A673 (cell line): ENCODE measurements at places on chromosomes 4 and X. TPM values are rescaled to one million over a fixed set of nuclear protein-coding genes. Genes with fewer than 3 reads are reported as not detected.
A peak's percentile ranks its signal among the peaks of the same experiment; 100 is the strongest.

DNA sequence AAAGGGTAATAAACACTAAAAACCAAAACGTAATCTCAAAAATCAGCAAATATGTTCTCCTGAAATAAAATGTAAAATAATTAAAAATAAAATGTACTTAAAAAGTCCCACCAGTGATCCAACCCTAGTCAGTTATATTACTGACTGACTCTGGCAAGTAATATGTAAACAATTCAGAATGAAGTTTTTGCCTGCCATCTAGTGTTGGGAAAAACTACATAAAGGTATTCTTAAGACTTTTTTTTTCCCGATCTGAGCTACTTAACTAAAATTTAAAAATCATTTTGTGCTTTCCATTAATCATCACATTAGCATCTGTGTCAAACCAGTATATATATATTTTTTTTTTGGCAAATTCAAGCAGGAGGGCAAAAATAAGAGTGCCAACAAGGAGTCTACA lies 24.0 kb downstream of the RCHY1 start:
- DNase-seq: no peak

DNA sequence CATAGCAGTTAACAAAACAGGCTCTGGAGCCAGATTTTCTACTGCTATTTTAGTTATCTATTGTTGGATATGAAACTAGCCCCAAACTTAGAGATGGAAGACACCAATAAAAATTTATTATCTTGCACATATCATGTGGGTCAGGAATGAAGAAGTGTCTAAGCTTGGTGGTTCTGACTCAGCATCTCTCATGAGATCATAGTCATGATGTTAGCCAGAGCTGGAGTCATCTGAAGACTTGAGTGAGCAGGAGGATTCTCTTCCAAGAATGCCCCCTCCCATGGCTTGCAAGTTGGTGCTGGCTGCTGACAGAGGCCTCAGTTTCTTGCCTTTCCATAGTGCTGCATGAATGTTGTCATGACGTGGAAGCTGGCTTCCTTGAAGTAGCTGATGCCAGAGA lies 68.2 kb upstream of the TAPT1 start:
- no peak for DNase-seq

GRCh38 chr4:78622253-78622979 lies 70.8 kb downstream of the ANXA3 start:
- DNase-seq: no peak

NDNF gene
- total RNA-seq: 10.6 and 12.1 TPM in 2 replicates

DNA sequence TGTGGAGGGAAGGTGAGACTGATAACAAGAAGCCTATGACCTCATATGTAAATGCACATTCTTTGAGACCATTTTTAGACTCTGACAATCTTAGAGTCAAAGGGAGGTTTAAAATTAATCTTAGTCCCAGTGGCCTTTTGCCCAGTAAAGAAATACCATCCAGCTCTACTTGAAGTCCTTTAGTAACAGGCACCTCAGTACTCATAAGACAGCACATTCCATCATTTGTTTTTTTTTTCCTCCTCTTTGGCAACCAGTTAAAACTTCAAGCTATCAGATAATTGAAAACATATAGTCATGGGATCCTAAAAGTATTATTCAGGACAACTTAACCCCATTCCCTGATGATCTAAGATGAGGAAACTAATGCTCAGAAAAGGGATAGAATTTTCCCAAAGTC lies 4.6 kb downstream of the EDA2R start:
- DNase-seq: no peak

- no peak for DNase-seq
These were observed 21.3 kb downstream of the DCTD start for GRCh38 chr4:182895791-182896292.

- DNase-seq: peak; percentile 30
These were observed 80.1 kb upstream of the STIM2 start for GRCh38 chr4:26780539-26780938.

DNA sequence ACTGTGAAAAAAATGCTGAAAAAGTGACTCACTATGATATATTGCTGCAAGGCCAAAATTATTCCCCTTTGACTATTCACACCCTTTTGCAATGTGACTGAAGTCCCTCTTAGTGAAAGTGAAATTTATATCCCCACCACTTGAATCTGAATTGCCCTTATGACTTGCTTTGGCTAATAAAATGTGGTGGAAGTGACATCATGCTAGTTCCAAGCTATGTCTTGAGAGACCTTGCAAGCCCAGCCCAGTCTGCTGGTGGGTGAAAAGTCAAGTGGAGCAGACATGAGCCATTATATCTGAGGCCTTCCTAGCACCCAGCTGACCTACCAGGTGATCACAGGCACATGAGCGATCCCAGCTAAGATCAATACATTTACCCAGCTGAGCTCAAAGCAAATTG lies 94.7 kb downstream of the LINC00632 start:
- DNase-seq: no peak

CHRNA9 gene
- total RNA-seq: 0.35 and 1.5 TPM in 2 replicates

- peak; percentile 91 for DNase-seq
These were observed 111.6 kb upstream of the PTPN13 start for GRCh38 chr4:86482306-86483172.

- DNase-seq: no peak
These were observed 172.9 kb downstream of the DCLK2 start for GRCh38 chr4:150250998-150251651.

PAGE1 gene
- not detected in 2 replicates for total RNA-seq

DNA sequence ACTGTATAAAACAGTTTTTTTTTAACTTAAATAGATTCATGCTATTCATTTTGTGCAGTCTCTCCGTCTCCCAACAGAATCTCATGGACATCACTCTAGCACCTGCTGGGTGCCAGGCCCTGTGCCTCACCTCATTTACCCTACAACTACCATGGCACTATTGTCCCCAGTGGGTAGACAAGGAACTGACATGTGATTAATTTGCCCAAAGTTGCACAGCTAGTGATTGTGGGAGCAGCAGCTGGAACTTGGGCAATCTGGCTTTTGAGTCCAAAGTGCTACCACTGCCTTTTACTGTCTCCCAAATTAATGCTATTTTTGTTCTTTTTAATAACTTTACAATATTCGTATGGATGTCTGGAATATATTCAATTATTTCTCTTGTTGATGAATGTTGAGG lies 11.2 kb upstream of the PGRMC2 start:
- DNase-seq: no peak

CEP135 gene
- 13.8 and 15.3 TPM in 2 replicates for total RNA-seq
